ENCODE measurements at places on chromosomes 3 and 15.
A peak's percentile ranks its signal among the peaks of the same experiment; 100 is the strongest.

DNA sequence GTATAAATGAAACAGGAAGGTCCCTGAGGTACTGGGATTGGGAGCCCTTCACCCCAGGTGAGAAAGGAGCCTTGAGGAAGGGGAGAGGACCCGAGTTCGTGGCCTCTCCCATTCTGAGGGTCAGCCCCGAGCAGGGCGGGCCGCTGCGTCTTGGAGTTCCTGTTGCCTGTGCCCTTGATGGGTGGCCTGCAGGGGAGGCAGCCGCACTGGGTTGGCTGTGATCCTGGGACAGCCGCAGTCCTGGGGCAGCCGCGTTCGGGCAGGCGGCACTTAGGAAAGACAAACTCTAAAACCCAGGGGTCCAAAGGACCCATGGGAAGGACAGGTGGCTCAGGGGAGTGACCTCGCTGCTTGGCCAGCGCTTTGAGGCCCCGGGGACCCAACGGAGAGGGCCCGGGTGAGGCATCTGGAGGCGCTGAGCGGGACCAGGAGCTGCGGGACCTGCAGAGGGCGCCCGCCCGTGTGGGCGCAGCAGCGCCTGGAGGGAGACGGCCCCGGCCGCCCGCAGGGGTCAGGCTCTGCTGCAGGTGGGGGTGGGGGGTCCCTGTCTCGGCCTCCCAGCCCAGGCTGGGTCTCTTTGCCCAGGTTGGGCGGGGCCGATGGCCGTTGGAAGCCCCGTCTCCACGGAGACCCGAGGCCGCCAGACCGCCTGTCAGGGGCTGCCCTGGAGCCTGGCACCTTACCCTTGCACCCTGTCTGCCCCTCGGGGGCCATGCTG, 65.1 kb downstream of the HMCES start:
- no peak for DNase-seq

GRCh38 chr15:50134524-50135024, 15.5 kb upstream of the ATP8B4 start:
- DNase-seq: peak; percentile 63

- no peak for DNase-seq
Observed at GRCh38 chr3:173739726-173740125, 342.2 kb downstream of the NLGN1 start.

- peak; percentile 13 for DNase-seq
Observed at GRCh38 chr15:36221992-36222391, 357.4 kb upstream of the CDIN1 start.

- DNase-seq: no peak
Observed at GRCh38 chr15:68795298-68795848, 25.3 kb downstream of the ANP32A start.

- no peak for DNase-seq
Observed at GRCh38 chr3:126816298-126816697, 112.3 kb downstream of the CHCHD6 start.

GRCh38 chr3:21457084-21457483, 293.9 kb downstream of the ZNF385D start:
- DNase-seq: no peak

DNA sequence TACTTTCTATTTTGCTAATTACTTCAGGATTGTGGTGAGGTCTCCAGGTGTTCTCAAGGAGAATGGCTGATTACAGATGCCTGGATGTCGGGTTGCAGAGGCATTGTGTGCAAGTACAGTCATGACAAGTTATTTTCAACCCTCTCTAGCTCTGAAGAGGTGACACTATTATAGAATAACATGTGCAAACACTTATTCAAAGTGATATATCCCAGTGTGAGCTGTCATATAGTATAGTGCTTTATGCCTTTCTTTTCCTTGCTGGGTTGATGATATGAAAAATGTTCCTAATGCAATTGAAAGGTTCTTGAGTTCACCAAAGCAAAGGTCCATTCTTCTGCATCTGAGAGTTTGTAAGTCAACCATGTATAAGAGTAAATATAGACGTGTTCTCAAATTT, 167.2 kb downstream of the SPATA16 start:
- no peak for DNase-seq

GRCh38 chr3:72633121-72633520, 215.1 kb downstream of the SHQ1 start:
- no peak for DNase-seq

DNA sequence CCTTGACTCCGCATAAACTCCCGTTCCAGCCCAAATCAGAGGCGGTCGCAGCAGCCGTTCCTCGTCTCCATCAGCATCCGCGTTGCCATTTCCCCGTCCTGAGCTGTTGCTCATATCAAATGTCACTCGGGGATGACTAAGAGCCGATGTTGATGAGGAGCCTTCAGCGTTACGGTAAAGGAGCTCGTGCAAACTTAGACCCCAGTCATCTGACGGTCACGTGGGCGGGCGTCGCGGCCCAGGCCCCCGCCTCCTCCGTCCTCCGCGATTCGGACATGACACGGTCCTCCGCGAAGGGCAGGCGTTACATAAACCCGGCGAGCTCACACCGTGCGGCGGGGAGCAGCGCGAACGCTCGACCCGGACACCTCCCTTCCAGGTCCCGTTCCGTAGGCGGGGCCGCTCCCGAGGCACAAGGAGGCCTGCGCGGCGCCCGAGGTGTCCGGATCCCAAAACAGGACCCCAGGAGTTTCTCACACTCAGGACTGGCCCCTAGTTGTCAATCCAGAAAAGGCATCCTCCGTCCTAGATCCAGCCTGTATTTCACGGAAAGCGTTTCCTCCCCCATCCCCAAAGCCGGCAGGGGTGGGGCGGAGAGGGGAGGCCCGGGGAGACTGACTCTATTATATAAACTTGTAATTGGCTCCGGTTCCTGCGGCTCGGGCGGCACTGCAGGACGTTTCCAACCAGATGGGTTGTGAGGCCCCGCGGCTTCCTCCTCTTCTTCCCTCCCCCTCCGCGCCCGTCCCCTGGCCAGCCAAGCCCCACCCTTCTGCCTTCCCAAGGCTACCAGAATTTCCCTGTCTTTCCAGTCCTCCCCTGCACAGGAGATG, 100.0 kb upstream of the IGF1R start:
- DNase-seq: peak; percentile 90

GRCh38 chr3:50299929-50300680, 900 bp upstream of the HYAL3 start:
- no peak for DNase-seq

DNA sequence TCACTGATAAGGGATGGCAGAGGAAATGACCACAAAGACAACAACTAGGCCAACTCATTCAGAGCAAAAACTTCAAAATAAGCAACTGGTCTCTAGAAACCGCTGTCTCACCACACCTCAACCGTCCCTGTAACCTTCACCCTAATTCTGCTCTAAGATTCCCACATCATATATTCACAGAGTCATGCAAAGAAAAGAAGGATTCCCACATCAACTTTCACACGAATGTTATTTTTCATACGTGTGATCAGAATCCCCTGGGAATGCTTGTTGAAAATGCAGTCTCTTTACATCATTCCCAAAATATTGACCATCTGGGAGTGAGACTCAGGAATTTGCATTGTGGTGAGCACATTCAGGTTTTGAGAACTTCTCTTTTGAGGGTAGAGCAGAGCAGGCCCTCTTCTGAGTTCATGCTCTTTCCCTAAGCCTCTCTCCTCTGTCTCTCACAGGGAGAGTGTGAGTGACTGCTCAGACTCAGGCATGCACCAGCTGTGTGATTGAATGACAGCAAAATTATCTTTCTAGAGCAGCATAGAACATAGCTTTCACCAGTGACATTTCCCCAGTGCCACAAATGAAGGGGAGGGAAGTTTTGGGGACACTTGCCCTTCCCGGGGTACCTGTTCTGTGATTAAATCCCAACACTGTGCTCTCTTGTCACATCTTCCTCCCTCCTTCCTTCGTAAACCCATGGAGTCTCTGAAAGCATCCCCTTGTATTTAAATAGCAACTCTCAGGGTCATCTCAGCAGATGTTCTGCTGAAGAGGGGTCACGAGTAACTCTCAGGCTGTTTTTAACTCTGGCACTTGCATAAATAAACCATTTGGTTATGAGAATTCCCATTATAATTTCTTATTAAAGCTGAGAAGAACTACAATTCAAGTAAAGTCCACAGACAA, 170.9 kb downstream of the PLCL2 start:
- no peak for DNase-seq

- DNase-seq: no peak
Observed at GRCh38 chr3:17742880-17743657, 638 bp upstream of the TBC1D5 start.

- no peak for DNase-seq
Observed at GRCh38 chr3:11116336-11117059, 37.8 kb upstream of the HRH1 start.

Measured in Caki2 (cell line).